ENCODE measurements at places on chromosomes 2 and 18.
A peak's percentile ranks its signal among the peaks of the same experiment; 100 is the strongest.

GRCh38 chr2:212843409-212844199, 305.0 kb upstream of the ERBB4 start:
- DNase-seq: peak; percentile 28

GRCh38 chr18:55123361-55123760, 164.1 kb upstream of the CCDC68 start:
- DNase-seq: no peak

GRCh38 chr18:515156-515815, 14.8 kb upstream of the COLEC12 start:
- no peak for DNase-seq

DNA sequence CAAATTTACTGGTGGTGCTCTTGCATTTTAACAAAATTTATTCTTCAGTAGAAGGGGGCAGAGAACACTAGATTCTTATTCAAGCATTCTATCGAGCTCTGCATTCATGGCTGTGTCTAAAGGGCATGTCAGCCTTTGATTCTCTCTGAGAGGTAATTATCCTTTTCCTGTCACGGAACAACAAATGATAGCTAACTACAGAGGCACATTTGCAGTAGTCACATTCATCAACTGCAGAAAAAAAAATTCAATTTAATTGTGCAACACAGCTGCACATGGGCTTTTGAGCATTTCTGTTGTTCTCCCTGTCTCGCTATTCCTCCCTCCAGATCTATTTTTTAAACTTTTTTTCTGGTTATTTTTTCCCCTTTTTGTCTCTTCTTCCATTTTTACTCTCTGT, 13.0 kb upstream of the DLX1 start:
- no peak for DNase-seq

DNA sequence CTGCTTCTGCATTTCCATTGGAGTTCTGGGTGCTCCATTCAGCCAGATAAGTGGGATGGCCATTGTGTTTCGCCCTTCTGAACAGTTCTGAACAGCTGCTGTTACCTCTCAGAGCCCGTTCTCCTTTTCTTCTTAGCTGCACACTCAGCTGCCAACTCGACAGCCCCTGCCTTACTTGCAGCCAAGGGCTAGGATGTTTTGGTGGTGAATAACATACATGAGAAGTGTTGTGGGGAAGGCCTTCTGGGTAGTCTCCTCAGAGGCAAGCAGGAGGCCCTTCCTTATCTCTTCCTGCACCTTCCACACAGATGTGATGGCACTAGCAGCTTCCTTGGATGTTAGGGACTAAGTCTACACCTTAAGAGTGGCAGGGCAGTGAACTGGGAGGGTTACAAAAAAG, 138.4 kb upstream of the NOSTRIN start:
- DNase-seq: no peak

DNA sequence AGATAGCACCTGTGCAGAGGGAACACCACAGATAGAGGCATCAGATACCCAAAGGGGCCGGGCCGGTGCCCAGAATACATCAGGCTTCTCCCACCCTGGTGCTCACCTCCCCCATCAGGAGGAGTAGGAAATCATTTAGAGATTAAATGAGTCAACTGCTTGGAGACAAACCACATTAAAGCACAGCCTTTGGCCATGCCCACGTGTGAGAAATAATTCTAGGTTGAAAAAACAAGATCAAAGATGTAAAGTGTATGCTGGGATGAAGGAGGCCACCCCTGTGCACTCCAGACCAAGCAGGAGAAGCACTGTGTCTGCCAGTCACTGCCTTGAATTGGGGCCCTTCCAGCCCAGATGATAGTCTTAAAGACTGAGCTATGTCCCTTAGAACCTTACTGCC, 152.8 kb upstream of the ACAA2 start:
- DNase-seq: no peak

- DNase-seq: no peak
These were observed 51.4 kb upstream of the EML6 start for GRCh38 chr2:54671875-54672589.

DNA sequence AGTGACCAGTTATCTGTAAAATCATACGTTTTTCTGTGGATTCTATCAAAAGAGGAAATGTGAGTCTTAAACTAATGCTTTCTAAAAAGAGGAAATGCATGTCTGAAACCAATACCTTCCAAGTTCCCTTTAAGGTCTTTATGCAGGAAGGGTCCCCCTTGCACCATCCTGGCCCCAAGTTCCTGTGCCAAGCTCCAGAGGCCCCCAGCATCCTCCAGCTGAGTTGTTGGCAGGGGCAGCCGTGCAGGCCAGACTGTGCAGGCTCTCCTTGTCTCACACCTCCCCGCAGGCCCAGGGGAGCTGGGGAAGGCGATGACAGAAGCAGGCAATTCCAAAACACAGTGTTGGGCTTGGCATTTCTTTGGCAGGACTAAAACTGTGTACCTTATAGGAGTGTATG, 39.2 kb downstream of the DPYSL5 start:
- no peak for DNase-seq

- DNase-seq: no peak
These were observed 70.1 kb downstream of the NOL10 start for GRCh38 chr2:10619643-10620042.

DNA sequence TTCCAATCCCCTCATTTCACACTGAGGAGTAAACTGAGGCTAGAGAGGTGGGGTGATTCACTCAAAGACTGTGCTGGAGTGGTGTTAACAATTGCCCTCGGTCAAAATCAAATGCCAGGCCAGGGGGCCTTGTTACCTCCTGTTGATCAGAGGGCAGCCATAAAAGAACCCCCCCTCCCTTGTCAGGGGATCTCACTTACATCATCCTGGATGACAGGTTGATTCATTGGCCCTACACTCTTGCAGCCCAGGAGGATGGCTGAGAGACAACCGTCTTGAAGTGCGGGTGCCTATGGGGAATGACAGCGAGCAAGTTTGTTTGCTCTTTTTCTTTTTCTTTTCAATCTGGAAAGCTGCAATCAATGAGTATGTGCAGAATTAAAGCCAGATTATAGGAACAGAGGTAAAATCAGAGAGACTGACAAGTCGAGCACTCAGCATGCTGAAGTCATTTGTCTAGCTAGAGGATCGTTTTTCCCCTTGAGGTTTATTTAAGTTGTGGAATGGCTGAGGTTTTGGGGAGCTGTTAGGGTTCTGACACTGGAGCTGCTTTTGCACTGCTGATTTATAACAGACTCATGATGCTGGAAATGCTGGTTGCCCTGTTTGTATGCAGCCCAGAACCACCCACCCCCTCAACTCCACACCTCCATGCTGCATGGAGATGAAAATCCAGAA, 26.4 kb upstream of the NRP2 start:
- DNase-seq: no peak

GRCh38 chr2:51595836-51596235, 563.9 kb upstream of the NRXN1 start:
- no peak for DNase-seq

DNA sequence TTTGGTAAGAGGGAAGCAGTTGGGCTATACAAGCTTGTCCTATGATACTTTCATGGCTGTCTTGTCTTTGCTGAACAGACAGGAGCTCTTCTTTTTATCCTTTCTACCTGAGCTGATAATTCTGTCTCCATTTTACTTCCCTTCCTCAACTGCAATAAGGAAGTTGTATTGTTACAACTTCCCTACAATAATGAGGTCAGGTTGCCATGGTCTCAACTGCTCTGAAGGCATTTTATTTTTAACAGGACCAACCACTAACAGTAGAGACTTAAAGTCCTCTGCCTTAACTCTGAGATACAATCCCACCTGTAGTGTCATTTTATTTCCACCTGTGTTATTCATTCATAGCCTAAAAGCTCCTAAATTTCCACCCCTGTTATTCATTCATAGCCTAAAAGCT, 118.6 kb upstream of the PGAP1 start:
- DNase-seq: no peak

GRCh38 chr2:28613186-28613585, 117.3 kb downstream of the PLB1 start:
- no peak for DNase-seq

DNA sequence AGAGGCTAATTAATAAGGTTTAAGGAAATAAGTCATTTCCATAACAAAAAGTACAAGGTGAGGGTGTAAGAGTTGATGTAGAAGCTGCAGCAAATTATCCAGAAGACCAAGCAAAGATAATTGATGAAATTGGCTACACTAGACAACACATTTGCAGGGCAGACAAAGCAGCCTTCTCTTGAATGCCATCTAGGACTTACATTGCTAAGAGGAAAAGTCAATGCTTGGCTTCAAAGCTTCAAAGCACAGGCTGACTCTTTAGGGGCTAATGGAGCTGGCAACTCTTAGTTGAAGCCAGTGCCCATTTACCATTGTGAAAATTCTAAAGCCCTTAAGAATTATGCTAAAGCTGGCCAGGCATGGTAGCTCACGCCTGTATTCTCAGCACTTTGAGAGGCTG, 728.6 kb upstream of the KLHL29 start:
- no peak for DNase-seq

DNA sequence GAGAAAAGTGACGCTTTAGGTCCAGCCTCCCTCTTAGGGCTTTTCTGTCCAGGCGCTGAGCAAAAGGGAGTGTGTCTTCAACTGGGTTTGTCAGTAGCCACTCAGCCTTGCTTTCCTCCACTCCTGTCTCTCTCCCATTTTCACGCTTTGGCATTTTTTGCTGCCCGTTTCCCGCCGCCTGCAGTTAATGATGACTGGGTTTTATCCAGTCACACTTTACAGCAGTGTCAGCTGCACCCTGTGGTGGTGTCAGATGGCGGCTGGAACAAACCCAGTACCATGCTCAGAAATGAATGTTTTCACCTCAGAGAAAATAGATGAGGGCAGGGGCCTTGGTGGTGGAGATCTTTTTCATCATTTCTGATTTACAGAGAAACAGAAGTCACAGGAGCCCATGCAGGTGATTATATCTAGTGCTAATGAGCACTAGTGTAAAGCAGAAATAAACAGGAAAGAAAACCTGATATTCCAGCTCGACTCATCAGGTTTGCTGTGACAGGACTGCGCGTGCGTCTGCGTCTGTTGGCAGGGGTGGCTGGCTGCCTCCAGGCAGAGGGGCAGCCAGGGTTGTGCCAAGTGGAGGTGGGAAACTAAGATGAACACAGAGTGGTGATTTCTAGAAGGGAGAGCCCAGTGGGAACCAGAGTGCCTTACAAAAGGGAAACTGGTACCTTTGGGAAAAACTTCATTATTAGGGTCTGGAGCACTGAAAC, 139.9 kb downstream of the TANC1 start:
- DNase-seq: no peak

DNA sequence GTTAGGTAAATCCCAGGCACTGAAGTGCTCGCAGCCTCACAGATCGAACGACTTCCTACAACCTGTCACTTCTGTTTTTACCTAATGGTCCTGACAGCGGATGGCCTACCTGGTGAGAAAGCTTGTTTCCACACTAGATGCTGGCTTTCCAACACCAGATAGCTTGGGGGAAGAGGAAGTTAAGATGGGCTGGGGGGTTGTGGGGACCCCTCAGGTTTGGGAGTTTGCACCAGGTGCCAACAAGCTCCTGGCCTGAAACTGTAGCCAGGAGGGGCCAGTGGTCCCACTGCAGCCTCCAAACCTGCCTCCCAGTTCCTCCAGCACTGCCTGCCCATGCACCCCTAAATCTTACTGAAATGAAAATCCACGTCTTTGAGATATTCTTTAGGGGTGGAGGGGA, 3.9 kb downstream of the TMEM185B start:
- DNase-seq: no peak

DNA sequence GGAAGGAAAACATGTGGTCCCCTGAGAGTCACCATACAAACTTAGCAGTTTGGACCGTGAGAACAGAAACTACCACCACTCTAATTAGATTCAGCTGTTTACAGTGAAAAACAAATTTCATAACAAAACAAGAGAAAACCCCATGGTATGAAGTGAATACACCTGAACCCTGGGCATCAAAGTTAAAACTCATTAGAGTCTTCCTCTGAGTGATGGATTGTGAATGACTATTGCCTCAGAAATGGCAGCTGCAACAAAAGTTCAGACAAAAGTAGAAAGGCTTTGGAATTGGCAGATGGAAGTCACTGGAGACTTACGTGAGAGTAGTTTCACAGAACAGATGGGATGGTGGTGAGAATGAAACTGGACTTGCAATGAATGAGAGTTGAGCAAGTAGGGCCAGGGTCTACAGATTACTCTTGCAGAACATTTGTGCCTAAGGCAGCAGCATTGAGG, 98.0 kb downstream of the AAK1 start:
- DNase-seq: no peak

DNA sequence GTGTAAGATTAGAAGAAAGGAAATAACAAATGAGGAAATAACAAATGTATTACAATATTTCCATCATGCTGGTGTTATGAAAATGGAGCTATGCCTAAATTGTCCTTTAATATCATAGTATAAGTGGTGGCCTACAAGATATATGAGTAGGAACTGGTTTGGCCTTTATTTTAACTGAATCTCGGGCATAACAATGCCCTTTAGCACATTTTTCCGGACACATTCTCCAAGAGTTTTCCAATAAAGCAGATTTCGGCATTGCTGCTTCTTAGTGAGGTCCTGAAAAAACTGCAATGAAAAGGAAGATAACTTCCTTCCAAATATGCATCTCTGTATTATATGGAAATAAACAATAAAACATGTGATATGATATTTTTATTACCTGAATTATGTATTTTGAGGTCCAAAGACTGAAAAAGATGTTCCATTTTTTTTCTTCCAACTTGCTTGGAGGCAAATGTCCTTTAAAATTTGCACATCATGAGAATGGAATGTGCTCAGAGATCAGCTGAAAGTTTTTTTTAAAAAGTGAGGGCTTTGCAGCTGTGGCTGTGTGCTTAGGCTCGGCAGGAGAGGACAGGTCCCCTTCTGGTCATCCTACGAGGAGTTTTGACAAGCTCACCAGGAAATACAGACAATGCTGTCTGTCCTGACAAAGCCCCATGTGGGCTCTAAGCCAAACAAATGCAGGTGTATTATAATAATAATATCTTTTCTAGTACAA, 132.3 kb upstream of the RND3 start:
- no peak for DNase-seq

- no peak for DNase-seq
These were observed 18.5 kb upstream of the EFR3B start for GRCh38 chr2:25023333-25023732.

- no peak for DNase-seq
These were observed 289.5 kb downstream of the CDCA7 start for GRCh38 chr2:173644146-173644545.

DNA sequence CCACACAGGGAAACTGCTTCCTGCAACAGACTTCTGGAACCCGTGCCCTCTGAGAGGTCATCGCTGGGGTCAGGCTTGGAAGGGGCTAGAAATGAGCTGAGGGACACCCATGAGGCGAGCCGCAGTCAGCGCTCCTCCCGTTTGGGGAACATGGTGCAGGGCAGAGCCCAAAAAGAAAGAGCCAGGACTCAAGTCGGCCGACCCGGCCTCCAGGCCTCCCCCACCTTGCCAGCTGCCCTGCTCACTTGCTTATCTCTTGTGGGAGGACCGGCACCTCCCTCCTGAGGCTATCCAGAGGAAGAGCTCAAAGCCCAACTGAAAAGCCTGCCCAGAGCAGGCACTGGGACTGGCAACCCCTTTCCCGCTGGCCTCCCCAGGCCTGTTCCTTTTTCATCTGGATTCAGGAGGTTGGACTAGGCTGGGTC, 43.6 kb downstream of the SCTR start:
- no peak for DNase-seq

DNA sequence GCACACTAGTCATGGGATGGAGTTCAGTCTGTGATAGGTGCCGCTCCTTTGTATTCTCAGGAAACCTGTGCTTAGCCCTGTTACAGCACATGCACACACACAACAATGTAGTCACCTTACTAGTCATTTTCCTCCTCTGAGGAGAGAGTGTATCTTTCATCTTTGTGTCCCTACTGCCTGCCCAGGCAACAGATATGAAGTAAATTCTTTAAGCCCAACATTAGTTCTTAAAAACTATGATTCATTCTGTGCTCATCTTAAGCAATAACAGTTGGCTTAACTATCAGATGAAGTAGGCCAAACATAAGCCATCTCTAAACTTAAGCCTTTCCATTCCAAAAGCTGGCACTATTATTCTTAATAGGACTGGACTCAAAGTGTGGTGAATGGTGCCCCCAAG, 186.5 kb downstream of the LNPK start:
- no peak for DNase-seq

Measured in AG09319 (cell line).